ENCODE measurements at places on chromosomes 6 and 20.

DNA sequence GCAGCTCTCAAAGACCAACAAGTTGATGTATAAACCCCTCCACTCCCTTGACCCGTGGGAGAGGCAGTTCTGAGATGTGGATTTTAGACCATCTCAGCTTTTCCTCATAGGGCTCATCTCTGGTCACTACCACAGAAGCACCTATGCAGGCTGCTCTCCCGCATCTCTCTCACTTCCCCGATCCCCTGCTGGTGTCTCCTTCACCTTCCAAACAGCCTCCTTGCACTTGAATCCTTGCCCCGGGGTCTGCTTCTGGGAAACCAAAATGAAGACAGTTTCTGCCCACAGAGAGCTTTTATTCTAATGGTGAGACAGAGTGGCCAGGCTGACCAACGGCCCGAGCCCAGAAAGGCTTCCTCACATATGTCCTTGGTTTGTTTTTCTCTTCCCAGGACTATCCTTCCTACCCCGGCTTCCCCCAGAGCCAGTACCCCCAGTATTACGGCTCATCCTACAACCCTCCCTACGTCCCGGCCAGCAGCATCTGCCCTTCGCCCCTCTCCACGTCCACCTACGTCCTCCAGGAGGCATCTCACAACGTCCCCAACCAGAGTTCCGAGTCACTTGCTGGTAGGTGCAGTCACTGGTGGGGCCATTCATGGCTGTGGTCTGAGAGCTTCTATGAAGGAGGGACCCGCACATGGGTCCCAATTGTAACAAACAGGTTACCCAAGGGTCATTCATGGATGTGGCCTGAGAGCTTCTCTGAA is 179.3 kb downstream of the EYA2 start:
- no peaks in the 10 kb centered on the region for H3K27me3 ChIP-seq
- H3K27ac ChIP-seq, result no peak overlapping the region
- H3K36me3 ChIP-seq, result no peaks in the 10 kb centered on the region
- H3K4me3 ChIP-seq, result no peak overlapping the region

GRCh38 chr6:17101422-17102257 is at the start of gene STMND1:
TSS of gene STMND1 (plus strand) at chr6:17102050. CDS start at chr6:17102258, 208 bp downstream.
- no peaks in the 10 kb centered on the region for H3K4me1 ChIP-seq
- H3K36me3 ChIP-seq, result no peaks in the 10 kb centered on the region
- peak within 1 kb of the TSS; percentile 48 for H3K4me3 ChIP-seq
- no peak within 1 kb of the TSS for H3K27ac ChIP-seq
- DNase-seq, result peak; percentile 47

- H3K27ac ChIP-seq, result no peak overlapping the region
- H3K36me3 ChIP-seq, result no peaks in the 10 kb centered on the region
- H3K4me1 ChIP-seq, result no peaks in the 10 kb centered on the region
- H3K4me3 ChIP-seq, result no peak overlapping the region
Measured at GRCh38 chr6:52053038-52053695, 34.2 kb downstream of the PKHD1 start.

DNA sequence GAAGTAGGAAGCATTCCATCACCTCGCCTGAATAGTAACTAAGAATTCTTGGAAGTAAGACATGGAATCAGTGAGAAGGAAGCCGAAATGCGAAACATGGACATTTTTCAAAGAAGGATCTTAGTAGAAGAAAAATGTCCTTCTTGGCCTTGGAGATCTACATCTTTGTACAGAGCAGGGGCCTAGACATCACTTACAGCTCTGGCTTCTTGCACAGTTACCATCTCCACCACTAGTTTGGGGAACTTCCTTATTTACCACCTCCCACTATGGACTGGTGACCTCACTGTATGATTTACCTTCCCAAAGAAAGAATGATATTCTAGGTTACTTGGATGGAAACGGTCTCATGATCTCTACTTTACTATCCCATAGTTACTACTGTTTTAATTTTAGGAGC is 15.7 kb downstream of the CASS4 start:
- no peak overlapping the region for H3K27ac ChIP-seq
- no peaks in the 10 kb centered on the region for H3K36me3 ChIP-seq
- H3K27me3 ChIP-seq, result no peaks in the 10 kb centered on the region
- no peaks in the 10 kb centered on the region for H3K4me1 ChIP-seq
- DNase-seq, result no peak
- H3K4me3 ChIP-seq, result no peak overlapping the region

DNA sequence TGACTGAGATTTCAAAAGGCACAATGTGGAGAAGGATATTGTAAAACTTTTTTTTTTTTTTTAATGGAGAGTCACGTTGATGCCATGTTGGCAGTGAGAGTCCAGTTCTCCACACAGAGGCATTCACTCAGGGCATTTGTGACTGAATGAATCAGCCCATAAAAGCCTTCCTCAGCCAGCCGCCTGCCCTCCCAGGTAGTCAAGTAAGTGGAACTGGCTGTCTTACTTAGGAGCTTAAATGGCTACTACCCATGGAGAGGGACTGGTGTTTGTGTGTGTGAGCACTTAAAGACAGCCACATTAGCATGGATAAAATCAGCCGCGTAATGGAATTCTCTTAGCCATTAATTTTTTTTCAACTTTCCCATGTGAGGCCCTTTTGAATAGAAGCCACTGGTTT is 12.6 kb downstream of the AAR2 start:
- no peak for DNase-seq
- peaks cover 76% of the 10 kb centered on the region for H3K36me3 ChIP-seq
- no peaks in the 10 kb centered on the region for H3K4me1 ChIP-seq
- no peak overlapping the region for H3K27ac ChIP-seq
- H3K27me3 ChIP-seq, result no peaks in the 10 kb centered on the region

GRCh38 chr6:13453771-13454251 is 33.6 kb downstream of the GFOD1 start:
- H3K36me3 ChIP-seq, result no peaks in the 10 kb centered on the region
- no peak for DNase-seq
- peaks cover 22% of the 10 kb centered on the region for H3K4me1 ChIP-seq

DNA sequence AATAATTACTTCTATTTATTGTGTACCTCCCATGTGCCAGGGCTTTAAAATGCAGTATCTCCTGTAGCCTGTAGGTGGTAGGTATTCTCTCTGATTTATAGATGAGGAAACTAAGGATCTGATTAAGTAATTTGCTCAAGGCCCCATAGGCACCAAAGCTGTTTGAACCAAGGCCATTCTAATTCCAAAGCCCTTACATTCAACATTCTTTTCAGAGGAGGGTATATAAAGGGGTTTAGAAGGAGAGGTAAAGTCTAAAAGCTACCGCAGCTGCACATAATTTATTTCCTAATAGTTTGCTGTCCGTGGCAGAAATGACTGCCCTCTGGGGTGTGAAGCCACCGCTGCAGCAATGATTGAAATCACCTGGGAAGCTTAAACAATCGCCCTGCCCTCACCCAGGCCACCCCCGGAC is 95.0 kb upstream of the FAM8A1 start:
- no peaks in the 10 kb centered on the region for H3K27me3 ChIP-seq
- peak; percentile 32 for DNase-seq
- no peak overlapping the region for H3K27ac ChIP-seq
- no peaks in the 10 kb centered on the region for H3K4me1 ChIP-seq
- no peak overlapping the region for H3K4me3 ChIP-seq
- peaks cover 4% of the 10 kb centered on the region for H3K36me3 ChIP-seq

DNA sequence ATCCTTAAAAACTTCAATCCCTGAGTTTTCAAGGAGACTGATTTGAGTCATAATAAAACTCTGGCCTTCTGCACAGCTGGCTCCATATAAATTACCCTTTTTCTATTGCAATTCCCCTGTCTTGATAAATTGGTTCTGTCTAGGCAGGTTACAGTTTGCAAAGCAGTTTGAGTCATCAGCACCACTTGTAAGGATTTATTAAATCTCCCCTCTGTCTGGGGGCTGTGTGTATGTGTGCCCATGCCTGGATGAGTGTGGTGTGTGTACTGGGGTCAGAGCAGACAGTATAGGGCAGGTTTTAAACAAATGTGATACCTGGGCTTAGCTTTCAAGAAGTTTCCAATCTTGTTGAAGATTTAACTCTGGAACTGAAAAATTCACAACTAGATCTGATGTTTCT is 228.6 kb downstream of the FNDC1 start:
- H3K27ac ChIP-seq, result no peak overlapping the region
- DNase-seq, result no peak
- H3K36me3 ChIP-seq, result no peaks in the 10 kb centered on the region
- H3K4me1 ChIP-seq, result no peaks in the 10 kb centered on the region

DNA sequence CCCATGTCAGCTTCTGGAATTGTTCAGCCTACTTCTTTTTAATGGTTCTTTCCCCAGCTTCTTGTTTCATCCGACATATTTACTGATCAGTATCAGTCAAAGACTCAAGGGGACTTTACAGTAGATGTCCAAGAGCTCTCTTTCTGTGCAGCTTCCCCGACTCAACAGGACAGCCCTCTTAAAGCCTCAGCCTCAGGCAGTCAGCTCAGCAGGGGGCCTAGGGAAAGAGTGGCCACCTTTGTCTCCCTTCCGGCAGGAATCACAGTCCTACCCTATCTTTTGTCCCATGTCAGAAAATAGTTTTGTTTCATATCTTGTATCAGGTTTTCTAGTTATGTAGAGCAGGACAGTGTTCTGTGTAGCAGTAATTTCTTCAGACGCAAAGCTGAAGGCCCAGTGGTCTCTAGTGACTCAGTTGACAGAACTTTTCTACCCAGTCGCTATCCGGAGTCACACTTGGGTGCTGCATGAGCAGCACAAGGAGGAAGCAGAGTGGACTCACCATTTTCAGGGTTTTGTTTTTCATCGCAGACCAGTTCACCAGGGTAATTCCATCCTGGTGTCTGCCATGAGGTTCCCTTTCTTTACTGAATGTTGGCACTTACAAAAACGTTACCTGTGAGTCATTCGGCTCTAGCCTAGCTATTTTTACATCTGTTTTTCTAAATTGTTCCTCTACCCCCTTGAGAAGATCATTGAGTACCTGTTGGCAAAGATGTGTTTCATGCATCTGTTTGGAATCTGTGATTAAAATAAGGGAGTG is 47.7 kb downstream of the SPATA2 start:
- peaks cover 11% of the 10 kb centered on the region for H3K36me3 ChIP-seq
- no peak overlapping the region for H3K27ac ChIP-seq
- DNase-seq, result no peak
- H3K4me3 ChIP-seq, result no peak overlapping the region
- no peaks in the 10 kb centered on the region for H3K4me1 ChIP-seq
- no peaks in the 10 kb centered on the region for H3K27me3 ChIP-seq

DNA sequence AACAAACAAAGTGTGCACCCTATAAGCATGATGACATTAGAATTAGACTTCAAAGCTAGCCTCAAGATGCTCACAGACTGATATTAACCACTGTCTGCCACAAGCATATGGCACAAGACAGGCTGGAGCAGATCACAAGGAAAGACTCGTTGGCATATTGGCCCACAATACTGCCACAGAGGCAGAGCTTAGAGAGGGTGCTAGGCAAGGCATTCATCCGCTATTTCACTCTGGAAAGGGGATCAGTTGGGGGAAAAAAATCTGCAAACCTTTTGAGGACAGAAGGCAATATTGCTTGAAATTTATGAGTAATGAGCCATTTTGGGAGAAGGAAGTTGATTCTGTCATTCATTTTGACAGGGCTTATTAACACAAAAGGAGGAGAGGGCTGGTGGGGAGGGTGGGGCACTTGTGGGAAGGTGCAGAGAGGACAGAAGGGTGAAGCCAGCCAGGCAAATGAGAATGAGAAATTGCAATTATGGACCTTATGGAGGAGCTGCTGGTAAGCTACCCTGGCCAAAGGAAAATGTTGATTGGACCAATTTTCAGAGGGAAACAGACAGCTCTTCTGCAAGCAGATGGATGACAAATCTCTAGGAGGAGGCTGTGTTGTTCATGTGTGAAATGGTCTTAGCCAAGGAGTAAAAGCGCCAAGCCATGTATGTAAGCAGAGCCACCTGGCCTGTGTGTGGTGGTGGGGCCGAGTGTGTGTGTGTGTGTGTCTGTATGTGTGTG is 187.7 kb downstream of the GMPR start:
- H3K4me1 ChIP-seq, result peaks cover under 1% of the 10 kb centered on the region
- H3K36me3 ChIP-seq, result no peaks in the 10 kb centered on the region
- H3K27me3 ChIP-seq, result no peaks in the 10 kb centered on the region
- no peak for DNase-seq
- no peak overlapping the region for H3K27ac ChIP-seq

- H3K4me3 ChIP-seq, result no peak overlapping the region
- H3K27me3 ChIP-seq, result no peaks in the 10 kb centered on the region
- peaks cover 74% of the 10 kb centered on the region for H3K36me3 ChIP-seq
- DNase-seq, result no peak
- H3K27ac ChIP-seq, result no peak overlapping the region
- peaks cover 17% of the 10 kb centered on the region for H3K4me1 ChIP-seq
Measured at GRCh38 chr20:58909585-58909984, 57.1 kb downstream of the GNAS start.

- H3K27me3 ChIP-seq, result no peaks in the 10 kb centered on the region
- H3K4me3 ChIP-seq, result no peak overlapping the region
- no peaks in the 10 kb centered on the region for H3K36me3 ChIP-seq
- no peak overlapping the region for H3K27ac ChIP-seq
Measured at GRCh38 chr6:110325197-110325596, 33.0 kb downstream of the METTL24 start.

DNA sequence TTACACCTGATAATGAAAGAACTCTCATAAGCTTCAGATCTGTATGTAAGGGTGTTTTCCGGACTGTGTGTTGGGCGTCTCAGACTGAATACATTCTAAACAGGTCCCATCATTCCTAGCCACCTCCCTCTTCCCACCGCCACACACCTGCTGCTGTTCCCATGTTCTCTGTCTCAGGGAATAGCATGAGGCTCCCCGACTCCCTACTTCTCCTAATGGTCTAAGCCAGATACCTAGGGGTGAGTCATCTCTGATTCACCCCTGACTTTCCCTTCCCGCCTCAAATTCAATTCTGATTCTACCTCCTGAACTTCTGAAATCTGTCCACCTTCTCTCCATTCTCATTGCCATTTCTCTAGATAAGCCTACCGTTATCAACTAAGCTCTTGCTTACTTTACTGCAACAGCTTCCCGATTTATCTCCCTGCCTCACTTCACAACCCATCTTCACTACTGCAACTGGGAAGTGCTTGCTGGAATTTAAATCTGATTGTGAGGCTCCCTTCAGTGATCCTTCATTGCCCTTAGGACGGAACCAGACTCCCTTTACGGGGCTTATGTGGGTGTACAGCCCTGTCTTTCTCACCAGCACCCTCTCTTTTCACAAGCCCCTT is 1.6 kb downstream of the TMEM14A start:
- H3K36me3 ChIP-seq, result peaks cover 12% of the 10 kb centered on the region
- no peak overlapping the region for H3K4me3 ChIP-seq
- DNase-seq, result no peak
- H3K27me3 ChIP-seq, result no peaks in the 10 kb centered on the region
- H3K27ac ChIP-seq, result no peak overlapping the region
- peaks cover 23% of the 10 kb centered on the region for H3K4me1 ChIP-seq

DNA sequence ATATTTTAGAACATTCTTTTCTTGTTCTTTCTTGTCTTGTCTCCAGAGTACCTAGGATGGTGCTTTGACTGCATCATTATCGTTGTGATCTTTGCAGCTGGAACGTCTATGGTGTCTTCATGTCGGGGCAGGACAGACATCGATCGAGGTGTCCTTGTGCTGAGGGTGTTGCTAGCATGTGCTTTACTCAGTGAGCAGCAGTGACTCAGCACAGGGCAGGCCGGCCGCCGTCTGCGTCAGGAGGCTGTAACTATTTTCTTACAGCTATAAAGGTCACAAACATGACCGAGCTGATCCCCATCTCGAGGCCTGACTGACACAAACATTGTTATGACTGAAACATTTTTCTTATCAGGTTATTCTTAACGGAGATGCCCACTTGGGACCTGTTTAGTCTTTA is 14.9 kb upstream of the CTCFL start:
- no peak for DNase-seq
- H3K4me3 ChIP-seq, result no peak overlapping the region
- H3K27me3 ChIP-seq, result peaks cover 11% of the 10 kb centered on the region
